T1000 (cell line): ENCODE measurements at places on chromosomes 3 and 15.

- DNase-seq, result no peak
These were observed 386.4 kb downstream of the ZBTB20 start for GRCh38 chr3:114760679-114761078.

DNA sequence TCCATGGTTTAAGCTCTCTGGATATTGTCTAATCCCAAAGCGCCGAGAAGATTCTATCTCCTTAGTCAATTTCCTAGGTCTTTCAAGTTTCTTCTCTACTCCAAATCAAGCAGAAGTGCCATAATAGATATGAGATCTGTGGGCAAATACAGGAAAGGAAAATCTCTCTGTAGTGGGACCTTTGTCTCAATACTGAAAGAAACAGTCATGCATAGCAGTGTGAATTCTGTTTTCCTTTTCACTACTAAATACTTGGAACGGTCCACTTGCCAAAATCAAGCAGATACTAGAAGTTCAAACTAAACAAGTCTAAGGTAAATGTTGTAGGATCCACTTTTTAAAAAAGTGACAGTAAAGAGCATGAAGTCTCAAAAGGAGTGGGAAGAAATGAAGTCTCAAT lies 236.6 kb downstream of the ZMAT3 start:
- DNase-seq, result no peak

DNA sequence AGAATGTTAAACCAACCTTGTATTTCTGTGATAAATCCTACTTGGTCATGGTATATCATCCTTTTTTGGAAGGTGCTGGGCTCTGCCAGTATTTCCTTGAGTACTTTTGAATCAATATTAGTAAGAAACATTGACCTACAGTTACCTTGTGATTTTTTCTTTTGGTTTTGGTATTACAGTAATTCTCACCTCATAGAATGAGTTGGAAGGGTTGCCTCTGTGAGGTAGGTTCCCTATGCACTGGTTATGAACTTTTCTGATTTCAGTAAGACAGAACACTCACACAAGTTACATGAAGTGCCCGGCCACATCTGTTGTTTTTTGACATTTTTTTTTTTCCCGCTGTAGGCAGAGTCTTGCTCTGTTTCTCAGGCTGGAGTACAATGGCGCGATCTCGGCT lies 20.0 kb downstream of the PCCB start:
- no peak for DNase-seq

GRCh38 chr3:40088527-40089170 lies 220.9 kb upstream of the EIF1B start:
- DNase-seq, result no peak
